ENCODE measurements at places on chromosomes 5 and 9. TPM values are rescaled to one million over a fixed set of nuclear protein-coding genes. Genes with fewer than 3 reads are reported as not detected.

Gene ENTREP1
- total RNA-seq, result 36.9 TPM

Gene PCDHA9
- total RNA-seq, result 0.35 TPM

- DNase-seq, result no peak
These were observed 30.5 kb downstream of the NTRK2 start for GRCh38 chr9:84699984-84700383.

DNA sequence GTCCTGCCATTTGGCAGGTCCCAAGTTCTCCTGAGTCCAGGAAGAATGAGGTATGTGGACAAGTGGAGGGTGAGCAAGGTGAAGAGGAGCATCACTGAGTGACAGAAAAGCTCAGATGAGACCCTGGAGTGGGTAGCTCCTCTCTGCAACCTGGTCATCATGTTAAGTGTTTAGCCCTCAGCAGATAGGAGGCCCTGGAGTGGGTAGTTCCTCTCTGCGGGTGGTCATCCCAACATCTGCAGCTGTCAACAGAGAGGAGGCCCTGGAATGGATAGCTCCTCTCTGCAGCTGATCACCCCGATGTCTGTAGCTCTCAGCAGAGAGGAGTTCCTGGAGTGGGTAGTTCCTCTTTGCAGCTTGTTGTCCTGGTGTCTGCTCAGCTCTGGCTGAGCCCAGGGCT lies 48.4 kb downstream of the NDUFAF2 start:
- no peak for DNase-seq

- DNase-seq, result no peak
These were observed 142.9 kb downstream of the SLCO4C1 start for GRCh38 chr5:102153003-102153759.

GRCh38 chr9:75607521-75607920 lies 283.0 kb upstream of the PCSK5 start:
- no peak for DNase-seq

DNA sequence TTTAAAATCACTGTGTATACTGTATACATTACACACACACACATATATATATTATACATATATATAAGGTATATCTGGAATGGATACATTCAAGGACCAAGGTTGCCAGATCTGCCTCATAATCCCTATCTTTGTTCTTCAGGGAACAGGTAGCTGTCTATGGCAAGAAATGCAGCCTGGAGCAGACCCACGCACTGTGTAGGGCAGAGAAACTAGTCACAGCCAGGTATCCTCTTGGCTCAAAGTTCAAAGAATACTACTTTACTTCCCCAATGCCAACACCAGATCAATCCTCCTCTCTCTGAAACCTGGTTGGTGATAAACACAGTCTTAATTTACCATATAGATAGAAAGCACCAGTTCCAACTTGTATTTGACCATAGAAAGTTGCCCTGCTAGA lies 313.6 kb downstream of the PRELID2 start:
- no peak for DNase-seq
